ENCODE measurements at places on chromosomes 6 and 20. TPM values are rescaled to one million over a fixed set of nuclear protein-coding genes. Genes with fewer than 3 reads are reported as not detected.

- no peak for DNase-seq
- H3K27ac ChIP-seq: no peak overlapping the region
- H3K27me3 ChIP-seq: peaks cover 5% of the 10 kb centered on the region
- no peaks in the 10 kb centered on the region for H3K4me1 ChIP-seq
- H3K4me3 ChIP-seq: no peak overlapping the region
- H3K36me3 ChIP-seq: no peaks in the 10 kb centered on the region
Measured at GRCh38 chr6:116994447-116994846, 117.4 kb downstream of the RFX6 start.

GRCh38 chr20:45959956-45960630, 11.9 kb downstream of the ZNF335 start:
- H3K4me1 ChIP-seq: no peaks in the 10 kb centered on the region
- H3K27me3 ChIP-seq: no peaks in the 10 kb centered on the region
- peaks cover 20% of the 10 kb centered on the region for H3K36me3 ChIP-seq
- DNase-seq: no peak
- H3K4me3 ChIP-seq: no peak overlapping the region
- no peak overlapping the region for H3K27ac ChIP-seq

GRCh38 chr6:19327241-19327640, 509.9 kb upstream of the ID4 start:
- no peak for DNase-seq
- no peaks in the 10 kb centered on the region for H3K36me3 ChIP-seq
- H3K4me3 ChIP-seq: no peak overlapping the region
- no peaks in the 10 kb centered on the region for H3K27me3 ChIP-seq

DNA sequence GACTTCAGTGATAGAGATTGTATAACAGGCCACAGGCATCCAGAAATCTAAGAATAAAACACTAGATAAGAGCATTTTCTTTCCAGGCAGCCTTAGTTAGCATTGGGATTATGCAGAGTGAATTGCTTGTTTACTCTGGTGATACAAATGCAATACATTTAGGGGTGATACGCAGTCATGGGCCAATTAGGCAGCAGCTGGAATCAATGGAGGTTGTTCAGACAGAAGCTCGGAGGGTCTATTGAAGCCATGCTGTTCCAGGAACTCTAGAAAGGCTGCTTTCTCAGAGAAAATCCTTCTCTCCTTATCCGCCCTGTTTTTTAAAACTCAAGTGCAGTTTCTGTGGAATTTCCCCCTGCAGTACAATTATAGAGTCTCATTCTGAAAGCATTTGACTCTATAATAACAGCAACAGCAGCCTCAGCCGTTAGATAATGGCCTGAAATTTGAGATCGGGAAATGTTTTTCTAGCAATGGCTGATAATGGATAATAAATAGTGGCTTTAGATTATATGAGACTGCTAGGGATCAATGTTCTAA, 364.3 kb upstream of the HS3ST5 start:
- H3K36me3 ChIP-seq: no peaks in the 10 kb centered on the region
- H3K4me3 ChIP-seq: no peak overlapping the region

GRCh38 chr20:63978319-63979228, 868 bp downstream of the SAMD10 start:
- peaks cover 51% of the 10 kb centered on the region for H3K4me1 ChIP-seq
- no peaks in the 10 kb centered on the region for H3K36me3 ChIP-seq
- peak; percentile 56 for DNase-seq
- peak overlapping the region; percentile 89 for H3K4me3 ChIP-seq
- no peaks in the 10 kb centered on the region for H3K27me3 ChIP-seq

DNA sequence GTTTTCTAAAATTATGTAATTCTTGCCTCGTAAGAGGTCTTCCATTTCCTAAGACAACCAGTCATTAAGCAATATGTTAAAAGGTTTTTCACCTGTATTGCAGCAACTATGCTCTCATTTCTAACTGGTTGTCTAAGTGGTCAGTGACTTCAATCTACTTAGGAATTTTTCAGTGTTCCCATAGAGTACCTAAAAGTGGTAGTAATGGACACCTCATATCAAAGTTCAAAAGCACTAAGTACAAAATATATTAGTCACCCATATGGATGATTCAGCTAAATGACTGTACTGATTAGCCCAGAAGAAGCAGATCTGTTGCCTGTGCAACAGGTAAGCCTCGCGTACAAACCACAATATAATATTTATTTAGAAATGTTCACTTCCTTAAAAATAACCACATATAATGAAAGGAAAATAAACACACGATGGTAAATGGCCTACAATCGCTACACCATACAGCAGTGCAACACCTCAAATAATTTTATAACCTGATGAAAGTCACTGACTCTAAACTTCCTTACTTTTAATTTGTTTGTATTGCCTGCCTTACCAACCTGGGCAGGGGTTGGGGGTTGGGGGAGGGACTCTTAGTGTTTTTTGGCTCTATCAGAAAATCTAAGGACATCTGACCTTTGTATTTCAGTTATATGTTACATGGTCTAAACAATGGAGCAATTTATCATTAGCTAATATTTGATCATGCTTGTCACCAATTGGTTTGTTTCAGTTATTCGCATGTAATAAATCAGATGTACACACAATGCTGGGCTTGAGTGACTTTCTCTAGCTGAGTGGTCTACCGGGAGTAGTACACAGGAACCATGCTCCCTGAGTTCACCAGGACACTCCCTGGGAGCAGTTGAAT, 105.9 kb downstream of the HIVEP2 start:
- no peak overlapping the region for H3K4me3 ChIP-seq
- no peaks in the 10 kb centered on the region for H3K27me3 ChIP-seq
- DNase-seq: no peak
- H3K36me3 ChIP-seq: no peaks in the 10 kb centered on the region
- peak overlapping the region; percentile 86 for H3K27ac ChIP-seq

DNA sequence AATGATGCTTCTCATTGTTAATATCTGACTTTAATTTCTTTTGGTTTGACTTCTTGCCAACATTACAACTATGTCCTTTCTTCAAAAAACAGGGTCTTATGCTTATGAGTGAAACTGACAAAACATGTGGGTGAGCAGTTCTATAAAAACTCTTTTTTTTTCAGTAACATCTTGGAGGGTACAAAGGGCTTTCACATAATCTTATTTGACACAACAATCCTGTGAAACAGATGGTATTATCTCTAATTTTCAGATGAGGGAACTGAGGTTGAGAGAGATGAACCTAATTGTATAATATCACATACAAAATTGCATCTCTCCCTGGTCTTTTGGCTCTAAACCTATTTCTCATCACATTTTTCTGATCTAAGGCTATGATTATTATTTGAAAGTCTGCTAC, 38.3 kb downstream of the MAPK14 start:
- no peak for DNase-seq
- peaks cover 5% of the 10 kb centered on the region for H3K36me3 ChIP-seq
- no peaks in the 10 kb centered on the region for H3K27me3 ChIP-seq
- peak overlapping the region; percentile 64 for H3K27ac ChIP-seq
- H3K4me1 ChIP-seq: peaks cover 37% of the 10 kb centered on the region

DNA sequence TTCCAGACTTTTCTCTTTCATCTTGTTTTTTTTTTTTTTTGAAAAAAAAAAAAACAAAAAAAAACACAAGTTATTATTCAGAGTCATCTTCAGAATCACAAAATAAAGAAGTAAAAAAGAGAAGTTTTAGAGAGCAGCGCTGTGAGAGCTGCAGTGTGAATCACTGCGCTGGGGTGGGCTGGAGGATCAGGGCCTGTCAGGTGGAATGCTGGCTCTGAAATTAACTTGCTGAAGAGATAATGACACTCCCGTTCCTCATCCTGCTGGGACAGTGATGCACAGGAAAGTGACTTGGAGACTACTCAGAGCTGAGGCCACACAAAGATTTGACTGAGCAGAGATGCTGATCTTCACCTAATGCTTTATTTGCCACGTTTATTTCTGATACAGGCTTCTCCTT, 42.7 kb upstream of the CLDN20 start:
- no peaks in the 10 kb centered on the region for H3K27me3 ChIP-seq
- no peak for DNase-seq
- no peak overlapping the region for H3K27ac ChIP-seq
- H3K36me3 ChIP-seq: no peaks in the 10 kb centered on the region
- no peak overlapping the region for H3K4me3 ChIP-seq

The MAVS gene
- polyA plus RNA-seq: 2.6 TPM

The MANEA gene
- polyA plus RNA-seq: 3.4 TPM

The TP53TG5 gene
- polyA plus RNA-seq: 0.14 TPM

The SOBP gene
- polyA plus RNA-seq: 1.7 TPM

The SMOC2 gene
- 0.13 TPM for polyA plus RNA-seq

All from naive B cell (primary cell).